ENCODE measurements at places on chromosomes 16 and 17.

DNA sequence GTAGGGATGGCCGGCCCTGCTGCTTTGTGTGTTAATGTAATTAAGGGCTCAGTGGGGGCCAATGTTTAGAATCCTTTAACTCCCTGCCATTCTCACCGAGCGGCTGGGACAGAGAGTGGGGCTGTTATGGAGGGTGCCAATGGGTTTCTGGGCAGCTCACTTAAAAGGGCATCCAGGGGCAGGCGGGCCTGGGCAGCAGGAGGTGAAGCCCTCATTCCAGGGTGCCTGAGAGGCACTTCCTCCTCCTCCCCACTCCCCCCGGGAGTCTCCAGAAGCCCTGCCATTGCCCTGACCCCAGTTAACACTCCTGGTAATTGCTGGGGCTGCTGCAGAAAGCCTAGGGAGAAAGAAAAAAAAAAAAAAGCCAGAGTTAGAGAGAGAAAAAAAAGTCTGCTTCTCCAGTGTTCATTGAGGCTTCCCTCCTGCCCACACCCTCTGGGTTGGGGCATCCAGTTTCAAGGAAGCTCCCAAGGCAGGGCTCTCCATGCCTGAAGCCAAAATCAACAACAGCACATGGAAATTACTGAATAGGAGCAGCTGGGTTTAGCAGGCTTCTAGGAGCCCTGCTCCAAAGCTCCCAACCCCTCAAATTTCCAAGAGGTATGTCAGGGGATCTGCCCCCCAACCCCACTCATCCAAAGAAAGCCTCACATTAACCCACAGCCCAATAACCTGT, 28.0 kb downstream of the CUEDC1 start:
- H3K4me3 ChIP-seq = no peak overlapping the region
- peak overlapping the region; percentile 90 for H3K27ac ChIP-seq
- no peak for DNase-seq
- peaks cover 2% of the 10 kb centered on the region for H3K36me3 ChIP-seq
- no peaks in the 10 kb centered on the region for H3K27me3 ChIP-seq
- peaks cover 46% of the 10 kb centered on the region for H3K4me1 ChIP-seq

DNA sequence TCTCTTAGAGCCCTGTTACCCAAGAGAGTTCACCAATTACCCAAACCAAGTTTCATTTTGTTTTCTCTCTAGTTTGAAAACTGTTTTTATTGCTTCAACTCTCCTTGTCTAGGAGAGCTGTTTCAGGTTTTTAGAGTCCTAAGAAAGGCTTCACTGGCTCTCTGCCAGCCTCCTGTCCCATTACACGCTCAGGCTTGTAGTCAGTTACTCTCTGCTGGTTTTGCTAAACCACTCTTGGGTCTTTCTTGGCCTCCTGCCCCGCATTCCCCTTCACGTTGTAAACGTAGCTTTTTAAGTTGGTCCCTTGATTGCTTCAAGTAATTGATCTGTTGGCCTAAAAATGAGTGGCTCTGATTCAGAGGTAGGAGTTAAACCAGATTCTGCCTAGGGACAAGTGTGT, 529.1 kb downstream of the MAF start:
- peak overlapping the region; percentile 84 for H3K27ac ChIP-seq
- DNase-seq = peak; percentile 42
- no peaks in the 10 kb centered on the region for H3K36me3 ChIP-seq

DNA sequence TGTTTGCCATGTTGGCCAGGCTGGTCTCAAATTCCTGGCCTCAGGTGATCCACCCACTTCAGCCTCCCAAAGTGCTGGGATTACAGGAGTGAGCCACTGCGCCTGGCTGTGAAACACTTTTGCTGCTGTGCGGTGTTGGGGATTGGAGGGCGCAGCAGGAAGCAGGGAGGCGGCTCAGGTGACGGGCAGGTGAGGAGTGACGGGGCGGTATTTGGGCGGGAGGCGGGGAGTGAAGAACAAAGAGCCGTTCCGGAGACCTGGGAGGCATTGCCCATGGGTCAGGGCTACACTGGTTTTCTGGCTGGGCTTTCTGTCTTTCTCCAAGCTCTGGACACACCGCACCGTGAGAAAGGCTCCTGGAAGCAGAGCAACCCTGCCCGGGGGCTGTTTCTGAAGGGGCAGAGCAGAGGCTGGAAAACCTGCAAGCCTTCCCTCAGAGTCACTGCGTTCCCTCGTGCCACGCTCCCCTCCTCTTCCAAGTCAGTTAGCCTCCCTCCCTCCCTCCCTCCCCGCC, 22.1 kb downstream of the CRISPLD2 start:
- peak overlapping the region; percentile 64 for H3K4me3 ChIP-seq
- peak overlapping the region; percentile 74 for H3K27ac ChIP-seq
- peak; percentile 56 for DNase-seq
- H3K4me1 ChIP-seq = peaks cover 35% of the 10 kb centered on the region

- peaks cover 40% of the 10 kb centered on the region for H3K4me1 ChIP-seq
- no peaks in the 10 kb centered on the region for H3K27me3 ChIP-seq
- H3K36me3 ChIP-seq = no peaks in the 10 kb centered on the region
- H3K27ac ChIP-seq = peak overlapping the region; percentile 98
- no peak for DNase-seq
Observed at GRCh38 chr16:53504665-53505064, 1.7 kb upstream of the AKTIP start.

- no peak overlapping the region for H3K27ac ChIP-seq
- H3K27me3 ChIP-seq = no peaks in the 10 kb centered on the region
- H3K36me3 ChIP-seq = no peaks in the 10 kb centered on the region
- no peak overlapping the region for H3K4me3 ChIP-seq
- no peak for DNase-seq
Observed at GRCh38 chr17:62692159-62692651, 64.7 kb downstream of the MRC2 start.

DNA sequence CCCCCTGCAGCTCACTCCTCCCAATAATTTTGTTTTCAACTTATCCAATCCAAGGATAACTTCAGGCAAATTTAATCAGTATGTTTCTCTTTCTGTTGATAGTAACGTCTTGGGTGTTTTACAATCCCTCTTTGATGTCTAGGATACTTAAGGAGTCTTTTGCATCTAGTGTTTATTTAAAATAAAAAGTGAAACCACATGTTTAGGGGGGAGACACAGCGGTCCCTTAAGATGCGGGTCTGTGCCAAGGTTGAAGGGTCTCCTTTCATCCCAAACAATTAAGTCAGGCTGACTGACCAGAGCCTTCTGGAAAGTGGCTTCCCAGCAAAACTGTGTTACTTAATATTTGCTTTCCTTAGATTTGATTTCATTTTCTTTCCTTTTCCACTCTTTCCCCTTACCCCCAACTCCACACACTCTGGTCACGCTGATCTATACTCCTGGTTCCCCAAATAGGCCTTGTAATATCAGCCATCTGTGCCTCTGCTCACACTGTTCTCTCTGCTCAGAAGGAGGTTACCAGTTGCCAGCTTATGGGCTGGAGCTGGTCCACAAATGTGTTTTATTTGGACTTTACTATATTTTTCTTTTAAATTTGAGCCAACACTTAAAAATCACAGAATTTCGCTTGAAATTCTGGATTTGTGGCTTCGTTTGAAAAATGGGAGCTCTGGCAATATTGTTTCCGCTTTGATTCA, 11.2 kb downstream of the ANKS4B start:
- peaks cover under 1% of the 10 kb centered on the region for H3K27me3 ChIP-seq
- H3K27ac ChIP-seq = no peak overlapping the region
- H3K36me3 ChIP-seq = no peaks in the 10 kb centered on the region
- peaks cover 3% of the 10 kb centered on the region for H3K4me1 ChIP-seq
- H3K4me3 ChIP-seq = no peak overlapping the region

DNA sequence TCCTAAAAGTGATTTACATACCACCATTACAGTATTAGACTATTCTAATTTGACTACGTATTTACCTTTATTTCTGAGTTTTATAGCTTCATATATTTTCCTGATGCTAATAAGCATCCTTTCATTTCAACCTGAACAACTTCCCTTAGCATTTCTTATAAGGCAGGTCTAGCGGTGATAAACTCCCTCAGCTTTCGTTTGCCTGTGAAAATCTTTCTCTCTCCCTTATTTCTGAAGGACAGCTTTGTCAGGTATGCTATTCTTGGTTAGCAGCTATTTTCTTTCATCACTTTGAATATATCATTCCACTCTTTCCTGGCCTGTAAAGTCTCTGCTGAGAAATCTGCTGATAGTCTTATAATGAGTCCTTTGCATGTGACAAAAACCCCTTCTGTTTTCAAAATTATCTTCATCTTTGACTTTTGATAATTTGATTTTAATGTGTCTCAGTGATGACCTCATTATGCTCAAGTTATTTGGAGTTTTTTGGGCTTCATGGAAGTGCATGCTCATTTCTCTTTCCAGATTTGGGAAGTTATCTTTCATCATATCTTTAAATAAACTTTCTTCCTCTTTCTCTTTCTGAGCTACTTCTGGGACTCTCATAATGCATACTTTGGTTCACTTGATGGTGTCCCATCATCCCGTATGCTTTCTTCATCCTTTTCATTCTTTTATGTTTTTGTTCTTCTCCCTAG, 285.4 kb upstream of the PMFBP1 start:
- DNase-seq = no peak
- H3K4me1 ChIP-seq = no peaks in the 10 kb centered on the region
- no peaks in the 10 kb centered on the region for H3K27me3 ChIP-seq
- H3K27ac ChIP-seq = no peak overlapping the region
- H3K36me3 ChIP-seq = peaks cover 25% of the 10 kb centered on the region

DNA sequence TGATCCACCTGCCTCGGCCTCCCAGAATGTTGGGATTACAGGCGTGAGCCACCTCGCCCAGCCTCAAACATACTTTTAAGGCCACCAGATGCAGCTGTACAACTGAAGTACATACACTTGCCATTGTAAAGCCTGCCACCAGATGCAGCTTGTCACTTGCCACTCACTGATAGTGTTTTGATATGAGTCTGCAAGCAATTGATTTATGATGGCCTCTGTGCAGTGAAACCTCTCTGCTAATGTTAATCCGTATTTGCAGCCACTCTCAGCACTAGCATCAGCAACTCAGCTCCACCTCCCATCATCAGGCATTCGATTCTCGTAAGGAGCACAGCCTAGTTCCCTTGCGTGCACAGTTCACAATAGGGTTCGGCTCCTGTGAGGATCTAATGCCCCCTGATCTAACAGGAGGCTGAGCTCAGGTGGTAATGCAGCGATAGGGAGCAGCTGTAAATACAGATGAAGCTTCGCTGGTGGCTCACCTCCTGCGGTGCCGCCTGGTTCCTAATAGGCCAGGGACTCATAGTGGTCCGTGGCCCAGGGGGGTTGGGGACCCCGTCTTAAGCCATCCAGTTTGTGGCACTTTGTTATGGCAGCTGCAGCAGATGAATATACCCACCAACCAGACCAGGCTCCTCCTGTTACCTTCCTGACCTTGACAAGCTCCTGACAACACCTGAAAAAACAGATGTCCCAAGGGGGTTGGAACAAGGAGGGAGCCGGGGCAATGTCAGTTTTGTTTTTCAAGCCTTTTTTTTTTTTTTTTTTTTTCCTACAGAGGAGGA, 1.3 kb upstream of the HERPUD1 start:
- H3K27ac ChIP-seq = peak overlapping the region; percentile 99
- no peaks in the 10 kb centered on the region for H3K27me3 ChIP-seq
- DNase-seq = no peak
- H3K4me1 ChIP-seq = peaks cover 34% of the 10 kb centered on the region

DNA sequence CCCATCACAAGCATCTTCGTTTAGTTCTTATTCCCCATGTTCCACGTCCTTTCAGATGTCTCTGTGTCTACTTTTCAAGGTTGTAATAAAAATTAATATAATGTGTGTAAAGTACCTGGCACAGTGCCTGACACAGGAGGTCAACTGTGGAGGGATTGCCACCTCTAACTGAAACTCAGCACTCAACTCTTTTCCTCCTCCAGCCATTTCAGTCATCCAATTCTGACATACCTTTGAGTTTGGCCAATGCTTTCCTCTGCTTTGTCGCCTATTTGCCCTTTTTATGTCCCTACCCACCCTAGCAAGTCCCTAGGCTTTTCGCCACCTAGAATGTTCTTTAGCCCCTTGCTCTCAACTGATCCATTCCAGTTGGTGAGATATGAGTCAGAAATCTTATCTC, 1.6 kb downstream of the UBE2Z start:
- peak overlapping the region; percentile 81 for H3K4me3 ChIP-seq
- H3K27me3 ChIP-seq = no peaks in the 10 kb centered on the region
- no peak for DNase-seq
- H3K36me3 ChIP-seq = peaks cover 17% of the 10 kb centered on the region

DNA sequence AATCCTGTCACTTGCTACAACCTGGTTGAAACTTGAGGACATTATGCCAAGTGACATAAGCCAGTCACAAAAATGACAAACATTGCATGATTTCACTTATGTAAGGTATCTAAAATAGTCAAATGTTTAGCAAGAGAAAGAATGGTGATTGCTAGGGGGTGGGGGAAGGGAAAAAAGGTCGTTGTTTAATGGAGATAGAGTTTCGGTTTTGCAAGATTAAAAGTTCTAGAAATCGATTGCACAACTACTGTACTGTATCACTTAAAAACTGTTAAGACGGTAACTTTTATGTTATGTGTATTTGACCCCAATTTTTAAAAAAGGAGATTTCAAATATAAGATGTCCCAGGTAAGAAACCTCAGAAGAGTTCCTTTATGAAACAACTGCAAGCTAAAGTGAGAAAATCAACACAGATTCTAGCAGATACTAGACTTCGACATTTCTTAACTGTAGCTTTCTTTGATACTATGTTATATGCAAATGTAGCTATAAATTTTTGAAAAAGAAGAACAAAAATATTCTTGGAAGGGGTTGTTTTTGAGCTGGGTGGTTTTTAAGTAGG, 5.9 kb downstream of the MEOX1 start:
- no peaks in the 10 kb centered on the region for H3K36me3 ChIP-seq
- DNase-seq = no peak
- peaks cover 45% of the 10 kb centered on the region for H3K4me1 ChIP-seq
- peak overlapping the region; percentile 60 for H3K27ac ChIP-seq
- H3K4me3 ChIP-seq = no peak overlapping the region

GRCh38 chr17:73550556-73550955, 93.7 kb downstream of the SDK2 start:
- no peak for DNase-seq
- H3K27me3 ChIP-seq = no peaks in the 10 kb centered on the region

DNA sequence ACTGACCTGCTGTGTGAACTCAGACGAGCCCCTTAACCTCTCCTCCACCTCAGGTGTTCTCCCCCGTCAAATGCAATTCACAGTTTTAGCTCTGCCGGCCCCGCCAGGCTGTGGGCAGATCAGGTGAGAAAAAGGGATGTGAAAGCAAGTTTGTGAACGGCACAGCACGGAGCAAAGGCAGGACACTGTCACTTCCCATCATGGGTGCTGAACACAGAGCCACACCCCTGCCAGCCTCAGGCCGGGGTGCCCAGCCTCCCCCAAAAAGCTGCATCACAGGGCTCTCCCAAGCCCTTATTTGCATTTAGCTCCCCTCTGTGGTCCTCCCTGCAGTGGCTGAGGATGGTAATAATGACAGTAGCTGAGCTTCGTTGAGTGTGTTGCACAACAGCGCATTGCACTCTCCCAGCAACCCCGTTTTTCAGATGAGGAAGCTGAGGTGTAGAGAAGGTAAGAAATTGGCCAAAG, 88.8 kb upstream of the TNRC6C start:
- H3K4me1 ChIP-seq = peaks cover 5% of the 10 kb centered on the region
- DNase-seq = no peak
- no peak overlapping the region for H3K27ac ChIP-seq
- no peaks in the 10 kb centered on the region for H3K36me3 ChIP-seq
- peaks cover 2% of the 10 kb centered on the region for H3K27me3 ChIP-seq

GRCh38 chr17:77372444-77373298, 231.9 kb downstream of the SEC14L1 start:
- peaks cover 56% of the 10 kb centered on the region for H3K4me1 ChIP-seq
- no peaks in the 10 kb centered on the region for H3K36me3 ChIP-seq
- H3K27ac ChIP-seq = peak overlapping the region; percentile 94
- DNase-seq = peak; percentile 83
- peak overlapping the region; percentile 66 for H3K4me3 ChIP-seq

GRCh38 chr17:58281511-58282011, 826 bp upstream of the MPO start:
- H3K4me3 ChIP-seq = no peak overlapping the region
- peaks cover 23% of the 10 kb centered on the region for H3K27me3 ChIP-seq
- no peak overlapping the region for H3K27ac ChIP-seq
- no peaks in the 10 kb centered on the region for H3K36me3 ChIP-seq

Data from mesothelial cell of epicardium (in vitro differentiated cells).